HTR-8/SVneo (cell line): ENCODE measurements at places on chromosomes 11 and 22.

DNA sequence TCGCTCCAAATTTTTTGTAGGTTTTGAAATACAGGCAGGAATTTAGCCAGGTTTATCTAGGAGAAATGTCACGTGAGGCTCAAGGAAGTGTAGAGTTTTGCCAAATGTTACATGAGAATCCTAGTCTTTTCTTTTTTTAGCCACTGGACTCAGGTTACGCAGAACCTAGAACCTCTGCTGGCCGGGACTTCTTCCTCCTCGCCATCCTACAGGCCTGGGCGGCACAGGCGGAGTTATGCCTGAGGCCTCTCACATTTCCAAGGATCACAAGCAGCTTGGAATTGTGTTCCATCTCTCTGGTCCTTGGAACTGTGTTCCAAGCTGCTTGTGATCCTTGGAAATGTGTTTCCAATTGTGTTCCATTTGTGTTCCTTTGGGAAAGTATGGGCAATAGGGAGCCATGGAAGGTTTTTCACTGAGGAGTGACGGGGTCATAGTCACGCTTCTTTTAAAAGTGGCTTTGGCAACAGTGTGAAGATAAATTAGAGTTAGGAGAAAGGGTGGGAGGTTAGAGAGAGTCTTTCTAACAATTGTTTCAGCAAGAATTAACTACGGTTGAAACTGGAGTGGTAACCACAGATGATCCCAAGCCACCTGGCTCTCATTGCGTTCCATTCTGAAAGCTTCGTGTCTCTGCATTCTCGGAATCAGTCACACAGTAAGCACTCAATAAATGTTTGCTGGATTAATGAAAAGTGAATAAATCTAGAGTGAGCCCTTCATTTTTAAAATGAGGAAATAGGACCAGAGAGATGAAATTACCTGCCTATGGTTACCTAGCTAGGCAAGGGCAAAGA, 12.5 kb upstream of the POU2AF1 start:
- DNase-seq: no peak

- DNase-seq: no peak
Observed at GRCh38 chr11:107268977-107269376, 188.6 kb downstream of the CWF19L2 start.

GRCh38 chr11:78641541-78641940, 66.9 kb upstream of the NARS2 start:
- no peak for DNase-seq

DNA sequence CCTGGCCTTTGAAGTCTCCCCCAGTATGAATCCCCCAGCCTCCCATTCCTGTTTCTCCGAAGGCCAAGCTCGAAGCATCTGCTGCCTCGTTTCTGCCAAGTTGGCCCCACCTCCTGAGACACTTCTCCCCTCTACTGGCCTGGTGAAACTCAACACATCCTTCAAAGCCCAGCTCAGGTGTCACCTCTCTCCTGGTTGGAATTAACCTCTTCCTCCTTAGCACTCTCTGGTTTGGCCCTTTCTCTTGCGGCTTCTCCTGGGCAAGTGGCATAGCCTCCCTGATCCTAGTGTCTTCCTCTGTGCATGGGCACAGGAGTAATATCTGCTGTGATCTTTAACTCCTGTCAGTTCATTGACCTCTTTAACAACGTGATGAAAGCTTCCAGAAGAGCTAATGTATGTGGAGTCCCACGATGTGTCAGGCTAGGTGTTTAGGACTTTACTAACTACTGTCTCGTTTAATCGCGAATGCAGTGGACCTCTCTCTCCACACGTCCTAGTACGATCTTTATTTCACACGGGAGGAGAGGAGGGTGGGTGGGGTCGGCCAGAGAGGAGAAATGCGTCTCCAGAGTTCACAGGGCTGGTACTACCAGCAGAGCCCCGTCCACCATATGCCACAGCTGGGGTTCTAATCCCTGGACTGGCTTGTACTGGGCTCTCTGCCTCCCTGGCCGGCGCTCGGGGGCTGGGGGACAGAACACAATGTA, 826 bp upstream of the PTPRJ start:
- no peak for DNase-seq

GRCh38 chr22:23609983-23610781, 21.9 kb downstream of the DRICH1 start:
- no peak for DNase-seq

GRCh38 chr11:44524751-44525201, 40.7 kb upstream of the CD82 start:
- no peak for DNase-seq

DNA sequence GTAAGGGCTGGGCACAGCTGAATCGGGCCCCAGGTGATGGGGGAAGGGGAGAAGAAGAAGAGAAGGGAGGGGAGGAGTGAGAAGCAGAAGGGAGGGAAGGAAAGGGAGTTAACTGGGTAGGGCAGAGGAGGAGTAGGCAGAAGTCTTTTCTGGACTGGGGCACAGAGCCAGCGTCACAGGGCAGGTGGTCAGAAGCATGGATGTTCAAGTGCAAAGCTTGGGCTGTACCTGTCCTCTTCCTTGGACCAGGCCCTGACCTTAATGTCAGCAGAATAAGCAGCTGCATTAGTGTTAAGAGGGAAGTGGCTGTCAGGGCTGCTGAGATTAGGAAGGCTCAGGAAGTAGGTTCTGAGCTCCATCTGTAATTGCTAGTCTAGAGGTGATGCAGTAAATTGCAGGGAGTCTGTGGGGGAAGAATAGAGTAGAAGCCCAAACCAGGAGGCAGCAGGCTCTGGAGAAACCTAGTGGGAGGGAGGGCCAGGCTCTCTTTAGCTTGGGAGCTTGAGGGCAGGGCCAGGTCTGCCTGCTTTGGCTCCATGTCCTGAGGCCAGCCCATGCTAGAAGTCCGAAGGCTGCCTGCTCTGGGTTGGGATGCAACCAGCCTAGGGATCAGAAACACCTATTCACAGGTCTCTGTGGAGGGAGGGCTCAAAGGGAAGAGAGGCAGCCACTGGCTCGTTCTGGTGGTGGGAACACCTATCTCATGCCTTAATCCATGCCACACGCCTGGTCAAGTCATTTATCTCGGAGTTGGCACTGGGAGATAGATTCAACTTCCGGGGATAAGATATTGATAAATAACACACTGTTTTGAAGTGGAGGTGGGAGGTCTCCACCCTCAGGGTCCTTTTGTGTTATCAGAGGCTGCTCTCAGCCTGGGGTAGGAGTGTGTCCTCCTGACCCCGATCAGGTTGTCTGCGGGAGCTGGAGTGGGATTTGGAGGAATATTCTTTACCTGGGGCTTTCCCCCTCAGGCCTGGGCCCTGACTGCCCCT, 1.7 kb upstream of the UCP3 start:
- DNase-seq: no peak

DNA sequence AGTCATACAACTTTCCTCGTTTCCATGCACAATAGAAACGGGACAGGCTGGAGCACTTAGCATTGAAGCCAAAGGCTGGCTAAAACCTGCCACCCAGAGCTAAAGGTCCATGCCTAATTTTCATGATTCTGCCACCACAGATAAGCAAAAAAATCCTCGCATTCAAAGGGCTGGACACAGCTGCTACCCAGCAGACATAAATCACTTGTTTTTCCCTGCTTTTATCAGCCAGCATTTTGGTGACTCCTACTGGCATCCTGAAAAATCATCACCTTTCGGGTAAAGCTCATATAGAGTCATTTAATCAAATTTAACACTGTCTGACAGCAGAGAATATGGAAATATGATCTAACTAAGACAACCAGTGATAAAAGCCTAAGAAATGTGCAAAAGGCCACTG, 37.9 kb downstream of the ALG9 start:
- DNase-seq: no peak

GRCh38 chr11:94910779-94911178, 62.6 kb downstream of the CWC15 start:
- DNase-seq: no peak

DNA sequence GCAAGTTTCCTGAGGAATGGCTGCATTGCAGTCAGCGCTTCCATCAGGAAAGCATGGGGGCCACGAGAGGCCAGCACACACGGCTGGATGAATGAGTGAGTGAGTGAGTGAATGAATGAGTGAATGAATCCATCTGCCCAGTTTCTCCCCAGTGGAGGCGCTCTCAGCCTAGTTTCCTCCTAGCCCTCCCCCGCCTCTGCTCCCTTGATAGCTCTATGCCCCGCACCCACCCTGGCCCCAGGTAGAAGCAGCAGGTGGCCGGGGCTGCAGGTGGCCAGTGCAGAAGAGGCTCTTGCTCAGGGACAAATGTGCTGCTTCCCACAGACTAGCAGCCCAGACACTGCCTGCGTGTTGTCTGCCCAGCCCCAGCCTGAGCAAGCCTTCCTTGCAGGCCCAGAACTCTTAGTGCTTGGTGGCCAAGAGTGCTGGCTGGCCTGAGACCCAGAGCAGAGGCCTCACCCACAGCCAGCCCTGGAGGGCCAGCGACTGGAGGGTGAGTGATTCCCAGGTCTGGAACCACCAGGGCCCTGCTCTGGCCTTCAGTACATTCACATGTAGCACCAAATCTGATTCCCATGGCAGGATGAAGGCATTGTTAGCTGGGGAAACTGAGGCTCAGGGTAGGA, 31.1 kb upstream of the PDGFB start:
- DNase-seq: no peak

DNA sequence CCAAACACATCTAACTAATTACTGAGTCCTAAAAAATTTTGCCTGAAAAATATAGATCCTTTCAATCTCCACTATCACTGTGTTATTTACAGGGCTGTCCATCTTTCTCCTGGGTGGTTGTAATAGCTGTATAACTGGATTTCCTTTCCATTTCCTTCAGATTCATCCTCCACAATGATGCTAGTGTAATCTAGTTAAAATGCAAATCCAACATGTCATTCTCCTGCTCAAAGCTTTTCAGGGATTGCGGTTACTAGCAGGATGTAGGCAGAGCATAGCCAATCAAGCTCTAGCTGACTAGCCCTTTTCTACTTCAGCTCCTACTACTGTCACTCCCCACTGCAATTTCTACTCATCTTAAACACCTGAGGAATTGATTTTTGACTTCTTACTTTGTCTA, 283.0 kb downstream of the RAB38 start:
- DNase-seq: no peak

DNA sequence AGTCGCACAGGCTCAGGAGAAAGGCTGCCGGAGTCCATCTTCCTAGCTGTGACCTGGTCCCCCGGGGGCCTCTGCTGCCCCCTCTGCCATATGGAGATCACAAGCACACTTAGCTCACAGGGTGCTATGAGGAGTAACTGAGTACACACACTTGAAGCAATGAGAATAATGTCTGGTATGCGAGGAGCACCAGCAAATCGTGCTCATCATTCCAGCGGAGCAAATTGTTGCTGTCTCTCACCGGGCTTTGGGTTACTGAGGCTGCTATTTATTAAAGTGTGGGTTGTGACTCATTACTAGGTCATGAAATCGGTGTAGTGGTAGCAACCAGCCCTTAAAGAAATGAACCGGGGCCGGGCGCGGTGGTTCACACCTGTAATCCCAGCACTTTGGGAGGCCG, 48.1 kb upstream of the EIF3D start:
- DNase-seq: peak; percentile 69

GRCh38 chr11:73872749-73873357, 3.8 kb downstream of the COA4 start:
- no peak for DNase-seq

DNA sequence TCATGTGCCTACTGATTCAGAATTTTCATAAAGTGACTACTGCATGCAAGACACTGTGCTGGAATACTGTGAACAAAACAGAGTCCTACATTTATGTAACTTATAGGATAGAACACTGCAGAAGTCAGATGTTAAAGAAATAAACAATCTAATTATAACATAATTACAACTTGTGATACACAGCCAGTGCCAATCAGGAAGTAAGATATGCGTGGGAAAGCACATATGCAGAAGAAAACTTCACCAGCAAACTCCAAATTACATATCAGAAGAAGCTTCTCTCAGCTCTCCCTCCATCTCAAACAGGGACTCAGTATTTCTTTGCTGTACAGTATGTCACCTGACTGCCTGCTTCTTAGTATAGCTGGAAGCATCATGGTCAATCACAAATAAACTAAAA, 37.4 kb downstream of the PAK1 start:
- DNase-seq: no peak

DNA sequence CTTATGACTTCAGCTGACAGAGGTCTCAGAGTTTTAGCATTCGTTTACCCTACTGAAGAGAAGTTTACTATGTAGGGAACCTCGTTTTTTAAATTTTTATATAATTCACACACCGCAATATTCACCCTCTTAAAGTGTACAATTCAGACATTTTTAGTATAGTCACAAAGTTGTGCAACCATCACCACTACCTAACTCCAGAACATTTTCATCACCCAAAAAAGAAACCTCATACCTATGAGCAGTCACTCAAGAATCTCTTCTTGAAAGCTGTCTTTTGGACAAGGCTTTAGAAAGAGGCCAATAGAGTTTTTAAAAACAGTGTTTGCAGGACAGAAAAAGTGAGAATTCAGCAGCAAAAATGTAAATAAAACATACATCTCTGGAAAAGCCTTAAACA, 39.5 kb upstream of the CLNS1A start:
- DNase-seq: no peak

DNA sequence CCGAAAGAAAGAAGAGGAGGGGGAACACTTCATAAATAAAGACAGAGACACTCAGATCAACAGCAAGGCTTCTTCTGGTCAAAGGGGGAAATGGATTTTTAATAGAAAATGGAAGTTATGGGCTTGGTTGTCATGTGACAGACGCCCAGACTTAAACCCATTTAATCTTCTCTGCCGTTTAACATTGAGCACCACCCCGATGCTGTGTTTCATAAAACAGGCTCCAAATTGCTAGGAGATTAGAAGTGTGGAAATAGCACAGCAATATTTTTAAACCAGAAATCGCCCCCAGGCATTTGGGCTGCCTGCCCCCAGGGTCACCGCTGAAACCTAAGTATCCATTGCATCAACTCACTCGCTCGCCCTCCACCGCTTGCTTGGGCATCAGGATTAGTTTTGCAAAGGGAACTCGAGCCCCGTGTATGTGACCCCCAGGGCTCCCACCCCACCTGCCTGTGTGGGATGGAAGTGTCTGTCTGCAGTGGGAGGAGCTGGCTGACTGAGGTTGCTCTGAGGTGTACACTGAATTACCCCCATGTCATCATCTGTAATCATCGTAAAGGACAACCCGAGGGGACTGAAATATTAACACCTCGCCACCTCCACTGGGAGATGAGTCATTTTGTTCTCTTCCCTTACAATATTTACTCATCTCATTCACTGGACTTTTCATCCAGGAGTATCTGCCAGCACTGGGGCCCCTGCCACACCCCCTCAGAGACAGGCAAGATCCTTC, 10.7 kb downstream of the DSCAML1 start:
- no peak for DNase-seq

- peak; percentile 48 for DNase-seq
Observed at GRCh38 chr11:8011981-8012444, 24.9 kb downstream of the EIF3F start.

- DNase-seq: no peak
Observed at GRCh38 chr11:70124321-70125000, 46.3 kb downstream of the ANO1 start.

DNA sequence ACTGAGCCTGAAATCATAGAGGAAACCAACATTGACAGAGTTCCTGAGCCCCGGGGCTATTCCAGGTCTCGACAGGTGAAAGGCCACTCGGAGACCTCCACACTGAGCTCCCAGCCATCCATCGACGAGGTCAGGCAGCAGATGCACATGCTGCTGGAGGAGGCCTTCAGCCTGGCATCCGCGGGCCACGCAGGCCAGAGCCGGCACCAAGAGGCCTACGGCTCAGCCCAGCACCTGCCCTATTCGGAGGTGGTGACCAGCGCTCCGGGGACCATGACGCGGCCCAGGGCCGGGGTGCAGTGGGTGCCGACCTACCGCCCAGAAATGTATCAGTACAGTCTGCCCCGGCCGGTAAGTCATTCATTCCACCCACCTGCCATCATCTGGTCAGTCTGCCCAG, 54.9 kb downstream of the C11orf91 start:
- no peak for DNase-seq
